Stimulated activated CD8-positive, alpha-beta memory T cell treated with anti-CD3 and anti-CD28 coated beads, Interleukin-7, amount 100 ng/mL, for 4 hours (primary cell): ENCODE measurements at places on chromosomes 7 and 10.

DNA sequence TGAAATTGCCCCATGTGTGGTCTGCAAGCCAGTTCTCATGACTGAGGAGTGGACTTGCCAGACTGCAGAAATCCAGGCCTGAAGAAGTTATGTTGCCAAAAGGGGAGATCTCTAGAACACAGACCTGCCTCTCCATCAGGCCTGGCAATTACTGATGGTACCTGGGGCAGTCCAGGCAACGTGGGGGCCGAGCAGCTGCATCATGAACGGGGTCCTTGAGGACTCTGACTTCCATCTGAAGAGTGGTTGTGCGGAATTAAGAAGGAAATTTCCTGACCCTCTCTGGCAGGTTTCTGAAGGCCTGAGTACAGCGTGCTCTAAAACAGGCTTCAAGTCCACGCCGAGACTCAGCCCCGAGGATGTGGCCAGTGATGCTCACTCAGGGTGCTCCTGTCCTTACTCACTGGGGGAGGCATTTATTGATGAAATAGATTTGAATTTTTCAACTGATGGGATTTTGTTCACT, 30.4 kb downstream of the RAMP3 start:
- DNase-seq: no peak

GRCh38 chr7:96481796-96482195, 159.9 kb upstream of the SLC25A13 start:
- no peak for DNase-seq

DNA sequence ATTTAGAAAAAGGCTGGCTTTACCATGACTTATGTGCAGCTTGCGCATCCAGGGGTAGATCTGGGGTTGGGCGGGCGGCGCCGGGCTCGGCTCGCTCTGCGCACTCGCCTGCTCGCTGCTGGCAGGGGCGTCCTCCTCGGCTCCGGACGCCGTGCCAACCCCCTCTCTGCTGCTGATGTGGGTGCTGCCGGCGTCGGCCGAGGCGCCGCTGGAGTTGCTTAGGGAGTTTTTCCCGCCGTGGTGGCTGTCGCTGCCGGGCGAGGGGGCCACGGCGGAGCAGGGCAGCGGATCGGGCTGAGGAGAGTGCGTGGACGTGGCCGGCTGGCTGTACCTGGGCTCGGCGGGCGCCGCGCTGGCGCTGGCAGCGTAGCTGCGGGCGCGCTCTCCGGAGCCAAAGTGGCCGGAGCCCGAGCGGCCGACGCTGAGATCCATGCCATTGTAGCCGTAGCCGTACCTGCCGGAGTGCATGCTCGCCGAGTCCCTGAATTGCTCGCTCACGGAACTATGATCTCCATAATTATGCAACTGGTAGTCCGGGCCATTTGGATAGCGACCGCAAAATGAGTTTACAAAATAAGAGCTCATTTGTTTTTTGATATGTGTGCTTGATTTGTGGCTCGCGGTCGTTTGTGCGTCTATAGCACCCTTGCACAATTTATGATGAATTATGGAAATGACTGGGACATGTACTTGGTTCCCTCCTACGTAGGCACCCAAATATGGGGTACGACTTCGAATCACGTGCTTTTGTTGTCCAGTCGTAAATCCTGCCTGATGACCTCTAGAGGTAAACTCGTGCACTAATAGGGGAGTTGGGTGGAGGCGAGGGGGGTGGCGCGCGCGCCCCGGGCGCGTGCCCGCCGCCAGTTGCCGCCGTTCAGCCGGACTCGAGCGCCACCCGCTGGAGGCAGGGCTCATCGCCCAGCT, at the start of gene HOXA5:
Gene HOXA5 (minus strand): TSS at position 659 of the 927 bp plus-strand sequence. CDS start 74 bp downstream, at position 585.
- DNase-seq: no peak

GRCh38 chr7:157061979-157062378, 51.5 kb upstream of the MNX1 start:
- DNase-seq: no peak

DNA sequence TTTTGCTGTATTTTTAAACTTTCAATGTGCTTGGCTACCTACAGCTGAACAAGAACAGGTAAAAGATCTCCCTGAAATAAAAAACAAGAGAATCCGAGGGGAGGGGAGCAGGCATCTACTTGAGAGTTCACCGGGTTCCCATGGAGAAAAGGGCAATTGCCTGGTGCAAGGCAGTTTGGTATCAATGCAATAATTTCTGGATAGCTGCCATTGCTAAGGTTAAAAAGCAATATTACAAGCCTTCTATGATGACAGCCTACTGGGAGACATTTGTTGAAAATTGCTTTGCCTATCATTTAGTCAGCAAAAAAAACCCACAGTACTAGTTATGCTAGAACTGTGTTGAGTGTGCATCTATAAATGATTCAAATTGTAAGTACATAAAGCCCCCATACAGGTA, 82.1 kb downstream of the GFRA1 start:
- no peak for DNase-seq

GRCh38 chr10:113087165-113088029, 137.3 kb downstream of the TCF7L2 start:
- DNase-seq: no peak

- DNase-seq: no peak
Measured at GRCh38 chr7:46681865-46682503, 760.9 kb upstream of the IGFBP3 start.

DNA sequence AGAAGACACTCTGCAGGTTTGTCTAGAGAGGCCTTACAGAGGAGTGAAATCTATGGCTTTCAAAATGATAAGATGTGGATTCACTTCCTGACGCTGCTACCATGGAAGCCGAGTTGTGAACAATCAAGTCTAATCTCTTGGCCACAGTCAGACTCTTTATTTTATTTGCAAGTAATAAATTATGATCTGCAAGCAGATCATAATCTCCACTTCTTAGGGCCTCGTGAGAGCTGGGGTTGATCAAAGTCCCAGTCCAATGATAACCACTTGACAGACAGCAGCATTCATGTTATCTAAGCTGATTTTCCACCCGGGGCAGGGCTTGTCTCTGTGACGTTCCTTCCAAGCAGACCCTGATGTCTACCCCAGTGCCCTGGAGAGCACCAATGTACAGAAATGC, 776.4 kb upstream of the AUTS2 start:
- no peak for DNase-seq

DNA sequence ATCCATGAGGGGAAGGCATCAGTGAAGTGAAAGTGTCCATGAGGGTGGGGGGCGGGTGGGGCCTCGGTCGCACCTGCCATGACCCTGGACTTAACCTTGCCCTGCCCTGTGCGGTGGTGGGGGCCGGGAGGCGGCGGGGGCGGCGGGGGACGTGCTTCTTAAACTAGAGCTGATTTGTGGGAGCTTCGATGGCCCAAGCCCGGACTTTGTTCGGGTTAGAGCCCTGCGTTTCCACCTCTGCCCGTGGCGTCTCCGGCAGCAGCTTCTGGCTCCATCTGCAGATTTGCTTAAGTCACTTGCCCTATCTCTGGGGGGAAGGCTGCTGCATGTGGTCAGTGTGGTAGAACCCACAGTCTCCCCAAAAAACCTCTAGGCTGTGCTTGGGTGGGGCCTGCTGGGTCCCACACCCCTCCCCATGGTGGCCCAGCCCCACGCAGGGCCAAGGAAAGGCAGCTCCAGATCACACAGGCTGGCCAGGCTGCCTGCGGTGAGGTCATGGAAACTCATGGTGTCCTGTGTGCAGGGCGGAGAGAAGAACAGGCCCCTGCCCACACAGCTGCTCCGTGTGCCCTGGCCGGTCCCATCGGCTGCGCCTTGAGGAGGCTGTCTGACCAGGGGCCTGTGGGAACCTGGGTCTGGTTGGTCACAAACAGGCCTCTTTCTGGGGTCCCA, 93.2 kb downstream of the INPP5A start:
- DNase-seq: no peak

DNA sequence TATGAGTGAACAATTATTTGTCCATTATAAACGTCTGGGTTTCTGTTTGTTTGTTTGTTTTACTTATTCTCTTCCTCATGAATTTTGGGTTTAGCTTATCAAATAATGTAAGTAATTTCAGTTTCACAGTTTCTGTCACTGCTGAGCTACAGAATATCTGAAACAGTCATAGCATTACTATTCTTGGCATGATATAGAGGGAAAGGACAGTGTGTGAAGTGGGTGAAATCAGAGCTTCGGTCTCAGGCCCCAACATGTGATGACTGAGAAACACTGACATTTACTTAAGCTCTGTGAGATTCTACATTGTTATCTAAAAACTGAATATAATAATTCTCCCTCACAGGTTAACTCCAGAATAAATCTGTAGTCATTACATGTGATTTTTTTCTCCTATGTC, 8.8 kb upstream of the OR6V1 start:
- DNase-seq: no peak
